NCI-H1105 (cell line): ENCODE measurements at places on chromosomes 13 and 19.

DNA sequence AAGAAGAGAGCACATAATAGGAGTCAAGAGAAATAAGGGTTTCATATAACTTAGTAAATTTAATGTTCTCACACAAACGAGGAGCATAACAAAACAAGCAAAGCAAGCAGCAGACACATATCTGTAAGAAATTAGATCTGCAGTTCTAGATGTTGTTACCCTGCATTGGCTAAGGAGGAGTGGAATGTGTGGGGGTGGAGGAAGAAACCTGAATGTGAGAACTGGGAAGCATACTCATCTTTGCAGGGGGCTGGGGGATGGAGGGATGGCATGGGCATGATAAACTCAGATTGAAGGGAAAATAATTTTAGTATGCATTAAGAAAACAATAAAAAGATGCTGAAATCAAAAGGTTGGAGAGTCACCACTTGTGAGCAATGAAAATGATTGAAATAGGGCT is 255.0 kb downstream of the LIG4 start:
- DNase-seq = no peak

DNA sequence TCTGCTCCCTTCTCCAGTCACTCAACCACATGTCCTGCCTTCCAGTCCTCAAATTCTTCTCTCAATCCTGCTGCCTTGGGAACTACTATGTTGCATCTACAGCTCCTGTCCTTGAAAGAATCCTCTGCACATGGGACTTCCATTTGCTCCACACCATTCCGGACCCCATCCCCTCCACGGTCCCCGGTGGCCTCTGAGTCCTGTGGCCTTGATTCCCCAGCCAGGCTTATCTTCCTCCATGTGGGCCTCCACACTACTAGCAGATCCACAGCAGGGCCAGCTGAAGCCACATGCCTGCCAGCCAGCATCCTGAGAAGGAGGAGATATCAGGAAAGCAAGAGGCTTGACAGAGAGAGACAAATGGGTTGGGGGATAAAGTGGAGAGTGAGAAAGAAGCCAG is 1323.8 kb downstream of the UQCRFS1 start:
- no peak for DNase-seq

GRCh38 chr13:26433776-26434175 is 123.7 kb upstream of the WASF3 start:
- DNase-seq = no peak

- no peak for DNase-seq
Observed at GRCh38 chr19:6887316-6887715, at the start of gene ADGRE1. TSS of gene ADGRE1 (plus strand) at chr19:6887579. CDS start at chr19:6887609, 30 bp downstream.

DNA sequence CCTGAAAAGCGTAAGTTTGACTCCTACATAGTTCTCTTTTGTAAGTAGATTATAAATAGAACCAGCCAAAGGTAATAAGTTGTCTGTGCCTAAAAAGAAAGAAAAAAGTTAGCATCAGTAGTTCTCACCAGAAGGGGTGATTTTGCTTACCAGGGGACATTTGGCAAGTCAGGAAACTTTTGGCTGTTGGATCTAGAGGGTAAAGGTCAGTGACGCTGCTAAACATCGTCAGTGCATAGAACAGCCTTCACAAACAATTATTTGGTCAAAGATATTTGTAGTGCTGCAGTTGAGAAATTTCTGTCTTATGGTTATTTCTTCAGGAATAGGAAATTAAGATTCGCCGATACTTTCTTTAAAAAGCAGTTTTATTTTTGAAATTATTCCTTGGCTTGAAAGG is 2.0 kb downstream of the USPL1 start:
- no peak for DNase-seq

DNA sequence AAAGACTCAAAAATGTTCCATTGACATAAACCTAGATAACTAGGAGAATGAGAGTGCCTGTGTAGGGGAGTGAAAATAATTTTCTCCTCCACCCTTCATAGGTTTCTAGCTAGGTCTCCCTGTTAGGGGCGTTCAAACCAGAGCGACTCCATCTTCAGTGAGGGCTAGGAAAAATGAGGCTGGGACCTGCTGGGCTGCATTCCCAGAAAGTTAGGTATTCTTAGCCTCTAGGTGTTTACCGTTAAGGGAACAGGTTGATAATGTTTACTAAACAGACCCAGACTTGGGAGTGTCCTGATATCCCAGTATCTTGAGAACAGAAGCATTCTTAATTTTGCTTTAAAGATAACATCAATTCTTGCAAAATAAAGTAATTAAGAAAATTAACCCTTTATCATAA is 20.1 kb downstream of the PABPC3 start:
- no peak for DNase-seq

DNA sequence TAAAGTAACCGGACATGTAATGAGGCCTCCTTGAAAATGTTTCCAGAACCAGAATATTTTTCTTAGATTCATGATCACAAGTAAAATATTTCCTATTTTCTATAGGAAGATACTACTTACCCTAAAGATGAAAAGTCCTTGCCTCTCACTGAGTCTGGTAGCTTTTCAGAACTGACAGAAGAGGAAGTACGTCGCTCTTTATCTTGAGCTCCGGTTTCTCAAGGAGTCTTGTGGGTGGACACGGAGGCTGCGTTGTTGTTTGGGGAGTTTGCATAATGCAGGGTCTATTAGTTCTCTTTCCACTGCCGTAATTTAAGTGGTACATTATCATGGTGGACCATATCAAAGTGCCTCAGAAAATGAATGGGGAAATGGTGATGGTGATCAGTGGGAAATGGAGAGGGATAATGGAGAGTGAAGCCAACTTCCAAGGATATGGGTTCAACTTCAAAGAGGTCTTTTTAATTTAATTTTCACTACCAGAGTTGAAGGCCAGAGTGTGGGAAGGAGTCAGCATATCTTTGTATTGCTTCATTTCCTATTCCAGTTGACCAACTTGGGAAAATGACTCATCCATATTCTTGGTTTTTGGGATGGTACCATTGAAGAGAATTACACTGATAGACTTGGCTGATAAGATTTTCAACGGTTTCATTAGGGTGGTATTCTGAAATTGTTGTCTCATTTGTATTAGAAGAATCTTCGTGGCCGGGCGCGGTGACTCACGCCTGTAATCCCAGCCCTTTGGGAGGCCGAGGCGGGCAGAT is 23.4 kb downstream of the MBD3L2B start:
- DNase-seq = no peak

GRCh38 chr13:38850868-38851626 is 139.6 kb downstream of the STOML3 start:
- no peak for DNase-seq

- no peak for DNase-seq
Observed at GRCh38 chr13:51887468-51887867, 25.7 kb downstream of the CCDC70 start.

- DNase-seq = no peak
Observed at GRCh38 chr19:28218728-28219127, 994.2 kb downstream of the UQCRFS1 start.

- DNase-seq = no peak
Observed at GRCh38 chr13:74305876-74306275, 171.7 kb upstream of the KLF12 start.

GRCh38 chr19:1468821-1469254 is 10.2 kb downstream of the C19orf25 start:
- DNase-seq = no peak

GRCh38 chr13:31051999-31052398 is 109.7 kb downstream of the HSPH1 start:
- no peak for DNase-seq
